ENCODE measurements at places on chromosomes 12 and 14.

GRCh38 chr12:32788405-32788804, 32.7 kb upstream of the YARS2 start:
- DNase-seq, result no peak

- DNase-seq, result no peak
Observed at GRCh38 chr14:103057028-103057371, 349 bp downstream of the CDC42BPB start.

GRCh38 chr14:71166180-71166837, 259.1 kb downstream of the PCNX1 start:
- no peak for DNase-seq

DNA sequence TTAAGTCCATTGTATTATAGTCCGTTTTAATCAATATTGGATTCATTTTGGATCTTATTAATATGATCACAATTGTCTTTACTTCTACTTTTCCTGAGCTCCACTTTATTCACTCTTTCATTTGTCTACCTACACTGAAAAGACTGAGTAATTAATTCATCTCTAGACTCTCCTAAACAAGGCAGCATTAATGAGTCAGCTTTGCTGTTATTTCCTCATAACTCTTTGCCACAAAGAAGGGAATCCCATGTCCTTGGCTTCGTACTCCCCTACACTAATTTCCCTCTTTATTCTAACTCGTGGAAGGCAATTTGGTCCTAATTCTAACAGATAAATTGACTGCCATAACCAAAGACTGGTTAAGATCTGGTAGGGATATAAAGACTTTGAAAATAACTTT, 91.9 kb downstream of the ARMH4 start:
- DNase-seq, result no peak

GRCh38 chr14:54443981-54444380, 2.8 kb upstream of the CNIH1 start:
- no peak for DNase-seq

- no peak for DNase-seq
Observed at GRCh38 chr12:82652071-82652470, 34.6 kb upstream of the TMTC2 start.

DNA sequence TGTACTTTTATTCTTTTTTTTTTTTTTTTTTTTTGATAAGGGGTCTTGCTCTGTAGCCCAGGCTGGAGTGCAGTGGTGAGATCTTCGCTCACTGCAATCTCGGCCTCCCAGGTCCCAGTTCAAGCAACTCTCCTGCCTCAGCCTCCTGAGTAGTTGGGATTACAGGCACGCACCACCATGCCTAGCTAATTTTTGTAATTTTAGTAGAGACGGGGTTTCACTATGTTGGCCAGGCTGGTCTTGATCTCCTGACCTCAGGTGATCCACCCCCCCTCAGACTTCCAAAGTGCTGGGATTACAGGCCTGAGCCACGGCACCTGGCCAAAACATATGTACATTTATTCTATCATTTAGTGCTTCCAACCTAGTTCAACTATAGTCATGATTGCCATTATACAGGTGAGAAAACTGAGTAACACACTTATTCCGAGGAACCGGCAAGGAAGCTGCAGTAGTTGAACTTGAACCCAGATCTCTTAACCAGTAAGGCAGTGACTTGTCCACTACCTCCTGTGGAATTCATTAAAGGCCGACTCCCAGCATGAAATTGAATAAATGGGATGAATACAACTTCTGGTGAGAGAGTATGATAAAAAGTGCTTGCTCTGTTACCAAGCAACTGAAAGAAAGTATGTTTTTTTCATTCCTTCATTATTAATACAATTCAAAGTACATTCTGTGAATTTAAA, 755 bp upstream of the ATF7IP start:
- DNase-seq, result no peak

- DNase-seq, result no peak
Observed at GRCh38 chr12:5308996-5309395, 122.9 kb upstream of the NTF3 start.

- no peak for DNase-seq
Observed at GRCh38 chr12:33222357-33222756, 217.3 kb downstream of the SYT10 start.

- no peak for DNase-seq
Observed at GRCh38 chr14:70999117-70999516, 91.9 kb downstream of the PCNX1 start.

DNA sequence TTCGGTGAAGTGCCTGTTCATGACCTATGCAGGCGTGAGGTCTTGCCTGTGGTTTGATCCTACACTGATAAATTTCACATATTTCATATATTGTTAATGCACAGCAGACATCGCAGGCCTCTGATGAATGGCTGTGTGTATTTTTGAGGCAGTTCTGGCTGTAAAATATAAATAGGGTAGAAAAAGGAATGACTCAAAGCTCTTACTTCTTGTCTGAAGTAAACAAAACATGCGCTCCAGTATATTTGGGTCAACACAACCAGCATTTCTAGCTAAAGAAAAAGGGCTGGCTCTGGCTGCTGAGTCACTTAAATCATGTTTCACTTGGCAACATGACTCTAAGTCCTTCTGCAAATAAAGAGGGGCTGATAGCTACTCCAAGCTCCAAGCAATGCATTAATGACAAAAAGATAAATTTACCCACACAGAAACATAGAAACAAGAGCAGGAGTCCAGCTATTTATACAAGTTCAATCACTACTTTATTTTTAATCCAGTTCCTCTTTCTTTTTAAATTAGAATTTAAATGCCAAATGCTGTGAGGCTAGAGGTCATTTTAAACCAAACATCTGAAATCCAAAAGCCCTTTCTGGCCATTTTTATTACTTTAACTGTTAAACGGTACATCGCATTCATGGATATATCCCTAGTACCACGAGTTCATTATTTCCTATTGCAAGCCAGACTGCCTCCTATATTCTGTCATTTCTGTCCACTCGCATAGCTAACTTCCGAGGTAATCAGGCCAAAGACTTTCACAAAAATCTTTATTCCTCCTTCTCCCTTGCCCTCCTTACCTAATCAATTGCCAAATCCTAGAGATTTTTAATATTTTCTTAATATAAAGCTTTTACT, 54.3 kb upstream of the TMCC3 start:
- no peak for DNase-seq

DNA sequence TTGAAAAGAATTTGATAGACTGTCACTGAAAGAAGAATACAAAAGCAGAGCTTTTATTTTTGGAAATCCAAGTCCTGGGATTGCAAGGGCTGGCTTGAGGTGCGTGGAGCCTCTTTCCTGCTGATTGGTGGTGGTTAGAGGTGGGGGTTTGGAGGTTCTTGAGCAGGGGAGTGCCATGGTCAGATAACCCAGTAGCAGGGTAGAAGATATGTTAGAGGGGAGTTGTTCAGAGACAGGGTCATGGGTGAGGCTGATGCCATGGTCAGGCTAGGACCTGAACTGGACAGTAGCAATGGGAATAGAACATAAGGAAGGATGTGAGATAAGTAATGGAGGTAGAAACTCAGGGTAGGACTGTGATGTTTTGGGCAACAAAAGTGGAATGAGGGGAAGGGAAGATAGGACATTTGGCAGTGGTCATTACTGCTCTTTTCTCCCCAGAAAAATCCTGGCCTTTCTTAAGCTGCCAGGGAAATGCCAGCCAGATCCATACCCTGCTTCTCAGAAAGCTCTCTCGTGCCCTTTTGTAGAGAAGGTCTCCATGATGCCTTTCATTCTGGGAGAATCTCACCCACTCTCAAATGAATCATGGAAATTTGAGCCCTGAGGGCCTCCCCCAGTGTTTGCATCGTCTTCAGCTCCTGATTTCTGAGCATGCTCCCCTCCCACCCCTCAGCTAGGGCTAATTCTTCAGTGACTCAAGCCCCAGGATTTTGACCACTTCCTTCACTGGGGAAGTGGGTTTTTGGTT, 9.5 kb downstream of the EMP1 start:
- peak; percentile 38 for DNase-seq

DNA sequence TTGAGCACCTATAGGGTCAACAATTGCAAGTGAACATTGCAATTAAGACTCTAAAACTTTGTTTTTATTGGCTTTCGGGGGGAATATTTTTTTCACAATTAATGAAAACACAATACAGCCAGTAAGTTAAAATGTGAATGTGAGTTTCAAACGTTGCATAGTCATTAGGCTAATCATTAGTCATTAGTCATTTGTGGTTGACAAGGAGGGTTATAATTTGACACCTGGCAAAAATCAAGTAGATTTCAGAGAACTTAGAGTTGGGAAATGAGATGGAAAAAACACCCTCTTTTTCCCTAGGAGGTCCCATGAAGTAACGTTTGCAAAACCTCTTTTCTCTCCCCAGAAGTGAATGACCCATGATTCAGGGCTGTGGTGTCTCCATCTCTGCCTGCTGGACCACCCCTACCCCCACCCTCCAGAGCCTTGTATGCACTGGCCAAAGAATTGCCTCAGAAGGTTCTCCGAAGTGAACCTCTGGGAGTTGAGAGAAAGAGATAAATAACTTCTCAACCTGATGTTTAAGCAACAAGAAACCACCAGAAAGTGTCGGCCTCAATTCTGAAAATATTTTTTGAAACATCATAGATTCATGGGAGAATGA, 196.3 kb downstream of the PAX9 start:
- no peak for DNase-seq

- DNase-seq, result peak; percentile 13
Observed at GRCh38 chr12:11875414-11875935, 195.3 kb upstream of the BCL2L14 start.

- DNase-seq, result no peak
Observed at GRCh38 chr12:92995258-92995903, 66.3 kb upstream of the EEA1 start.

Measured in activated CD4-positive, alpha-beta T cell treated with anti-CD3 and anti-CD28 coated beads, Interleukin-2, amount 50 U/mL, for 48 hours (primary cell).